ENCODE measurements at places on chromosomes 6 and 20.

DNA sequence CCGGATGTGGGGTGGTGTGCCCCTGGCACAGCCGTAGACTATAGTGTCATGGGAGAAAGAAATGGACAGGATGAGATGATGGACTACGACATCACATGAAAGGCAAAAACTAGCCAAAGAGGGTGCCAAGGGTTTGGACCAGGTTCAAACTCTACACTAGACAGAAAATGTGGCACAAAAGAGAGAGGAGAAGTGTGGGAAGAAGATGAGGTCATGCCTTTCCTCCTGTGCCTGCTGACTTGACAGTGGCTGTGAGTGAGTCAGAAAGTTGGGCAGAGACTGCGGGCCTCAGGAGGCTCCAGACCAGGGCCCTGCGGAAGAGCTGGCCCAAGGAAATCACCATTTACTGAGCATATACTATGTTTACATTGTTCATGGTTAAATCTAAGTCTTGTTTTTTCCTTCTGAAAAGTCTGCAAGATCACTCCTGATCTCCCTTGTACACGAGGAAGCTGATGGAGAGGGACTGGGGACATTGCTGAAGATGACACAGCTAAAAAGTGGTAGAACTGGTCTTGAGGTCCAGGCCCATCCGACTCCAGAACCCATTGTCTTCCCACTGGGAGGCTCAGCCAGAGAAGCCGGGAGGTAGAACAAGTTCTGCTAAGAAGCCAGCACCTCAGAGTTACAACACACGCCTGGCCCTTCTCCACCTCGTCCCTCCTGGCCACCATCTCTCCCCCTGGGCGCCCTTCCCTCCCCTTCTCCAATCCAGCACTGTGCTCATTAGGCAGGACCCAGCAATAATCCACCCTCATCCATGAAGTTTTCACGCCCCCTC, 35.6 kb downstream of the CNKSR3 start:
- no peak for DNase-seq

GRCh38 chr20:44302026-44302669, 8.9 kb downstream of the FITM2 start:
- DNase-seq, result no peak

DNA sequence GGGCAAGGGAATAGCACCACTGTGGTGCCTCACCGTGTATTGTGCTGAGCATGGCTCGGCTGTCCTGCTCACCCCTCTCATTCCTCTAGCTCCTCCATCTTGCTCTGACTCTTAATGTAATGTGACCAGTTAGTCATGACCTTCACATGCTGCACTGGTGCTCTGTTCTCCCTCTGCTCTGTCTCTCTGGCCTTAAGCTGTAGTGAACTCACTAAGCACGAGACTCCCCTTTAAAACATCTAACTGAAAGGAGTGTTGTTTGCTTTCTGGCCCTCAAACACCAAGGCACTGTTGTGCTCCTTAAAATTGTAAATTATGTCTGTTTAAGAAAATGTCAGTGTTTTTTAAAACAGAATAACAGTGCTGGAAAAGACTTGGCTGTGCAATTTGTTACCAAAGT, 140.4 kb downstream of the HDGFL1 start:
- no peak for DNase-seq

DNA sequence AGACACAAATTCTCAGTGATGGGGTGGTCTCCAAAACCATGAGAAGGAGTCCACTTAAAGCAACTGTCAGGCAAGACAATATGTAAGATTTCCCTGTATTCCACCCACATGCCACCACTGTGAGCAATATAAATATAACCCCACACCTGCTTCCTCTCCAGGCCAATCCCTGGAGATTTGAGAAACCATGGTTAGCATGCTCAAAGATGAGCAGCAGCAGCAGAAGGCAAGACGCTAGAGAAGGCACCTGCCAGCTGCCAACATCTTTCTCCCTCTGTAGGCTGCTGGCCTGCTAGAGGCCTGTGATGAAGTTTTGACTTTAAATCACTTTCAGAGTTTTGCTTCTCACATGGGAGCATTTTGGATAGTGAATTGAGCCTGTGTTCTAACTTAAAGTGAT, 7.9 kb upstream of the SOD2 start:
- DNase-seq, result no peak

DNA sequence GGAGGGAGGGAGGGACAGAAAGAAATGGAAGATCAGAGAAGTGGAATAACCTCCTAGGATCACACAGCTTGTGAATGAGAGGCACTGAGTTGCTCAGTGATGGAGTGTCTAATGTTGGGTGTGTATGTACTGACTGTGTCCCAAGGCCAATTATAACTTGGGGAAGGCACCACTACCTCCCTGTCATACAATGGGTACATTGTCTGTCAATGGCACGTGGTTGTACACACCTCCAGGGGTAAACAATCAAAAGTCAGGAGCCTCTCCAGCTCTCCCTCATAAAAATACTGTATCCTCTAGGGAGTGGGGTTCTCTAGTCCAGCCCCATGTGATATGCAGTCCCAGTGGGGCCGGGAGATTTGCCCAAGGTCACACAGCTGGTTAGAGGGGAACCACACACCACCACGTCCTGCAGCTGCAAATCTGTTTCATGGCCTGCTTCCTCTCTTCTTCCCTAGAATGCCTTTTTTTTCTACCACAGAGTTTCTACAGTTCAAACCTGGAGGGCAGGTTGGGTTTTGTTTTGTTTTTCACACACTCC, 112.5 kb downstream of the SNX5 start:
- no peak for DNase-seq

- no peak for DNase-seq
These were observed 60.9 kb downstream of the RPRD1B start for GRCh38 chr20:38094373-38094891.

DNA sequence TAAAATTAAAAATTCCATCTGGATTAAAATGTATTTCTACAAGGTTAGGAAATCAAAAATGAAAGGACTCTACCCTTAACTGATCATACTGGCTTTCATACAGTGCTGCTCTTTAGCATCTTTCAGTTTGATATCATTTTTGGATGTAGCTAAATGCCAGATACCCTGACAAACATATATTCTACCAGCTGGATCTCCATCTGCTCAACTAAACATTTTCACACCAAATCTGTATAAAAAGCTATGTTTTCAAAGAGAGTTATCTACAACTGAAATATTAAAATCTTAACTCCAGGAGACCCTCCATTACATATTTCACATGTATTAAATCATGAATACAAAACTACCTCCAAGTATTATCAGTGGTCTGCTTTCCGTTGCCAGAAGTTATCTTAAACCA, 95.7 kb downstream of the EPHA7 start:
- no peak for DNase-seq

- no peak for DNase-seq
These were observed 115.4 kb upstream of the BTN3A2 start for GRCh38 chr6:26249707-26249956.

- no peak for DNase-seq
These were observed 1.1 kb downstream of the B4GALT5 start for GRCh38 chr20:49712646-49712995.

GRCh38 chr6:37435373-37435772, 2.4 kb downstream of the CMTR1 start:
- no peak for DNase-seq

GRCh38 chr20:10805764-10806163, 132.0 kb upstream of the JAG1 start:
- DNase-seq, result no peak

DNA sequence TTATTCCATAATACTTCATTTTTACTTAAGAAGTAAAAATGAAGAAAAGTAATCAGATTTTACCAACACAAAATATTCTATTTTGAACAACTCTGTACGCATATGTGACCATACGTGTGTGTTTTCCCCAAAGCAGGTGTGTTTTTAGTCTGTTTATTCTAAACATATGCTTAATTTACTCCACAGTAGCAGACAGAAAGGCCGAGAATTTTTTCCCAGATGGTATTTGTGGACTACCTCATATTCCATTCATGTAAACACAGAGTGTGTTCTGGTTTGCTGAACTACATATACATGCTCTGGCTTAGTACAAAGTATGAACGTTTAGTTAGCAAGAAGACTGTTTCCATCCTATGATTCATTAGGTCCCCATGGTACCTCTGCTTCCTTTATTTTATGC, 233.3 kb upstream of the RUNX2 start:
- no peak for DNase-seq
